ENCODE measurements at places on chromosomes 6 and 20. TPM values are rescaled to one million over a fixed set of nuclear protein-coding genes. Genes with fewer than 3 reads are reported as not detected.
A peak's percentile ranks its signal among the peaks of the same experiment; 100 is the strongest.

DNA sequence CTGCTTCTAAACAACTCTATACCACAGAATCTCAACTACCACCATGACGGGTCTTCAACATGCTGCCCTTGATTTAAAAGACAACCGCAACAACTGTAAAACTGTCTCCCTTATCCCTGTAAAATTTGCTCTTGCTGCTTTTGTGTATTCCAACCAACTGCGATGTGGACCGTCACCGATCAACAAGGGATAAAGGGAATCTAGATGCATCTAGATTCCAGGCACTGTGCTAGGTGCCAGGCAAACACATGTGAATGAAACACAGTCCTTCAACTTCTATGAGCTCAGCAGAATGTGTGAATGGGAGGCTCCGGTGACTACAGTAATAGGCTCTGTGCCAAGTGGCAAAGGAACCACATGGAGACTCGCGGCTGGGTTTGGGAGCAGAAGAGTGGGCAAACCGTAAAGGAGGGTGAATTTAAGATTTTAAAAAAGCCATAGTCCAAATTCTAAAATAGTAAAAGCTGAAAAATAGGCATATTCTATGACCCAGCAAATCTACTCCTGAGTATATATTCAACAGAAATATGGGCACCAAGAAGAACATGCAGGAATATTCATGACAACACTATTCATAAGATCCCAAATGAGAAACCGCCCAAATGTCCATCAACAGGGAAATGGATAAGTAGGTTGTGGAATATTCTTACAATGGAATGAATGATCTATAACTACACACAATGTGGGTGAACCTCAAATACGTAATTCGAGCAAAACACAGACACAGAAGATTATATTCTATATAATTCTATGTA, 3.7 kb upstream of the PRND start:
- no peak for DNase-seq

DNA sequence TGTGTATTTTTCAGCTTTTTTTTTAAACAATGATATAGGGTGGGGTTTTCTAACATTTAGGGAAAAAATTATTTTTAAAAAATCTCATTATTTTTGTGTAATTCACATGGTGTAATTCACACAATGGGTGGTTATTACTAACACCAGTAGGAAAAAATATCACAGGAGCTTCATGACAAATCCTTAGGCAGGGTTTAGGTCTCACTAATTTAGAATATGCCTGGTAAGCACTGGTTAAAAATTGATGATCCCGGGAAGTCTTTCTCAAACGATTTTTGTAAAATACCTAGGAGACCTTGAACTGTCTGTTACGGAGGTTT, 29.5 kb upstream of the ZNF217 start:
- no peak for DNase-seq

DNA sequence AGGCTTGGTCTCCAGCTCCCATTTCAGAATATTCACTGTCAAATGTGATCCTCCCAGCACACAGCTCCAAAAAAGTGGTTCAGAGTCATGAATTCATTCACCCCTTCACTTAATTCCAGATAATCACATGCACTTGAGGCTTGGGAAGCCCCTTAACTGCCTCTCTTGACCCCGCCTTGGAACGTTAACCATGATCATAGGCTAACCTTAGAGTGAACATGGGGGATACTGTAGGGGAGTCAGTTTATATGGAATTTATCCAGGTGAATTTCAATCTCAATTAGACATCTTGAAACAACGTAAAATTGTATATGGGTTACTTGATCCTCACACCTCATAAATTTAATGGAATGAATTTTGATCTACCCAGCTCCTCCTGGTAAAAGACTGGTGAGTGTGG, 346.8 kb upstream of the ARID1B start:
- DNase-seq: no peak

DNA sequence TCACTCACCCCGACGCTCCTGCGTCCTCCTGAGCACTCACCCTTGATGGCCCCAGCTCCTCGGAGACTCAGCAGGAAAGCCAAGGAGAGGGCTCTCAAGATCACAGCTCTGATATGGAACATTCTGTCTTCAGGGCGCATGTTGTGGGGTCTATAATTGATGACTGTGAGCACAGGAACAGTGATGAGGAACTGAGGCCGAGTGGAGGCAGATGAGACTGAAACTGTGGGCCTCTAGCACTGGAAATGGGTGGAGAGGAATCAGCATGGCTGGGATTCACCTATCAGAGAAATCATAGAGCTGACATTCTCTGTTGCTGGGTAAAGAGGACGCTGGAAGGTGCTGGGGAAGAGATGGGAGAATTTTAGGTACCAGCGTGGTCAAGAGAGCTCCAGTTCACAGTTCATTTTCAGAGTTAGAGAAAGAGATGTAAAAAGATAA, at the start of gene HLA-DPA1:
TSS of gene HLA-DPA1 (minus strand) at position 219 of the 441 bp plus-strand sequence.
- DNase-seq: no peak

GRCh38 chr20:47654370-47654769, 130.9 kb downstream of the SULF2 start:
- DNase-seq: no peak

DNA sequence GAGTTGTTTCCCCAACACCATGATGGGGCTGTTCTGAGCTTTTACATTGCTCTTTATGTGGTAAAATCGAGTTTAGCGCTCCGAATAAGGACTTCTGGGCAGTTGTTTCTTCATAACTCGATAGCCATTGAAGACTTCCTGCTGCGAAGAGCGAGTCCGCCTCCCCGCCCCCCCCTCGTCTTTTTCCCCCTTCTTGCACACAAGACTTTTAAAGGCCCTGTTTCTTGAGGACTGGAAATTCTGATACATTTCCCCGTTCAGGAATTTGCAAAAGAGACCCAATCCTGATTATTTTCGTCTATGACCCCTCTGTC, 1.5 kb upstream of the CITED2 start:
- DNase-seq: no peak

- DNase-seq: no peak
Measured at GRCh38 chr6:79009819-79010218, 68.2 kb downstream of the PHIP start.

DNA sequence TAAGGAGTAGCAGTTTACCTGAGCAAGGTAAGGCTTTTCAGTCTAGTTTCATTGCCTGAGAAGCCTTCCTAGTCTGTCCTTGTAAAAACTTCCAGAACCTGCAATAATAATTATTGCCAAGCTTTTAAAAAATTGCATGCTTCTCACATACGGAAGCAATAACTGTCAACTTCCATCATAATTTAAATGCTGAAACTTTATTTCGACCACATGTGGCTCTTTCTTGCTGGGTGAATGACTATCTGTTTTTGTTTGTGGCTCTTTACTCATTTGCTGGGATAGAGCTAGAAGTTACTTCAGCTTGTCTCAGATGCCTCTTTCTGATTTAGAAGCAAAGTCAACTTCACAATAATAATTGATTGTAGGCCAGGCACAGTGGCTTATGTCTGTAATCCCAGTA, 95.9 kb upstream of the COL21A1 start:
- DNase-seq: no peak

DNA sequence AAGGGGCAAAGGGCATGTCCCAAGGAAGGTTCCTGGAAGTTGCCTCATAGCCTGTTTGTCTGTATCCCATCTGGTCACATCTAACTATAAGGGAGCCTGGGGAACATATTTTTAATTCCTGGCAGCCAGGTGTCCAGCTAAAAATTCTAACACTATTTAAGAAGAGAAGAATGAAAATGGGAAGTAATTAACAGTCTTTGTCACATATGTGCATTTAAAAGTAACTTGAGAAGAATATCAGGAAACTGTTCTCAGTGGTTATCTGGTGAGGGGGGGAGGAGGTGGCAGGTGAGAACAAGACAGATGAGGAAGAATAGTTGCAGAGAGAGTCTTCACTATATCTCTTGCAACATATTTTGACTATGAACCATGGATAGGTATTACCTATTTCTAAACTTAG, 75.5 kb upstream of the ELOVL5 start:
- DNase-seq: no peak

- no peak for DNase-seq
Measured at GRCh38 chr6:6712449-6713403, 124.2 kb downstream of the LY86 start.

DNA sequence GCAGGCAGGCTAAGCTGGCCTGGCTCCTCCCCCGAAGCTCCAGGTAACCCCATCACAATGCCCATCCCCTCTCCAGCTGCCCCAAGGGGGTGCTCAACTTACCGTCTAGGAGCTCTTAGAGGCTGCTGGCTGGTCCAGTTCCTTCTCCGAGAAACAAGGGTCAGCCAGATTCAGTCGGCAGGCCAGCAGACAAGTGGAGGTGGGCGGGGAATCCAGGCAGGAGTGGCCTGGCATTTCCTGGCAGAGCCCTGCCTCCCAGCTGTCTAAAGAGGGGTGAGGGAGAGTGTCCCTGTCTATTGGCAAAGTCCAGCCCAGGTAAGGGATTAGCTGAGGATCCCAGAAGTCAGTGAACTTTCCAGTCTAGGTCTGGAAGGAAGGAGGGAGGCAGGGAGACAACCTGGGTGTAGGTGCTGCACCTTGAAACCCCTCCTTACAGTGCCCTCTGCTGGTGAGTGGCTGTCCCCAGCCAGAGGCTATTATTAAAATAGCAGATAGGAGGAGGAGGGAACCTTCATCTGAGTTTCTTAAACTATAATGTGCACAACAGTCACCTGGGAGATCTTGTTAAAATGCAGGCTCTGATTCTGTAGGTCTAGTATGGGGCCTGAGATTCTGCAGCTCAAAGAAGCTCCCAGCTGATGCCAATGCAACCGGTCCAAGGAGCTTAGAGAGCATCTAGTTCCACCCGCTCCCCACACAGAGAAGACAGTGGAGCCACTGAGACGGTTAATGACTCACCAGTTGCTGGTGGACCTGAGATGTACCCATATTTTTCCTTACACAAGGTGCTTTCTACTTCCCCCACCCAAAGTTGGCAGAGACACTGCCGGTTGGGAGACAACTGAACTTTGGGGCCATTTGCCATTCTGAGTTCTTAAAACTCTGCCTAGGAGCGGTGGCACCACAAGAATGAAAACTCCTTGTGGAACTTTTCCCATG, at the start of gene UNC5CL:
TSS of gene UNC5CL (minus strand) at position 162 of the 939 bp plus-strand sequence. CDS start 4,147 bp downstream, outside the sequence.
- no peak for DNase-seq

- no peak for DNase-seq
Measured at GRCh38 chr20:48782053-48782452, 45.7 kb downstream of the PREX1 start.

- no peak for DNase-seq
Measured at GRCh38 chr20:13412806-13413445, 191.9 kb downstream of the ISM1 start.

GRCh38 chr6:81785377-81785776, 32.9 kb upstream of the TENT5A start:
- DNase-seq: no peak

GRCh38 chr6:47306887-47307286, 2.8 kb downstream of the TNFRSF21 start:
- no peak for DNase-seq

- no peak for DNase-seq
Measured at GRCh38 chr20:9458138-9458796, 56.1 kb upstream of the LAMP5 start.

GRCh38 chr6:88561954-88562315, 395.8 kb upstream of the CNR1 start:
- no peak for DNase-seq

- peak; percentile 73 for DNase-seq
Measured at GRCh38 chr6:26553264-26553634, 15.1 kb downstream of the HMGN4 start.

GRCh38 chr6:36280467-36280866, 10.6 kb downstream of the PNPLA1 start:
- no peak for DNase-seq

DNA sequence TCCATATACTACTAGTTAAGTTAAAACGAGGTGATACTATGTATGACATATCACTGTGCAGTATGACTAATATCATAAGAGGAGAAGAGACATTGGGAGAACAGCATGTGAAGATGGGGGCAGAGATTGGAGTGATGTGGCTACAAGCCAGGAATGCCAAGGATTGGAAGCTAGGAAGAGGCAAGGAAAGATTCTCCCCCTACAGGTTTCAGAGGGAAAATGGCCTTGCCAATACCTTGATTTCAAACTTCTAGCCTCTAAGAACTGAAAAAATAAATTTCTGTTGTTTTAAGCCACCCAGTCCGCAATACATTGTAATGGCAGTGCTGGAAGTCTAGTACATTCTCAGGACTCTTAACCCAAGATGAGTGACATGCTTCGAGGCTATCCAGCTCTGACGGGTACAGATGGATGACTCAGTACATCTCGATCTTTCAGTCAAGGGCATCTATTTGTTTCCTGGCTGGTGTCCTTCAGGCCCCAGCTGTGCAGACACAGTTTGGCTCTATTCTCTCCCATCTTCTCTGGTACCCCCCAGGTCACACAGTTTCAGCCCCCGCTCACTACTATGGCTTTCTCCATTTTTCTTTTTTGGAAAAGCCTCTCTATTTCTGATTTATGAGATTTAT, 55.5 kb upstream of the THEMIS start:
- no peak for DNase-seq

DNA sequence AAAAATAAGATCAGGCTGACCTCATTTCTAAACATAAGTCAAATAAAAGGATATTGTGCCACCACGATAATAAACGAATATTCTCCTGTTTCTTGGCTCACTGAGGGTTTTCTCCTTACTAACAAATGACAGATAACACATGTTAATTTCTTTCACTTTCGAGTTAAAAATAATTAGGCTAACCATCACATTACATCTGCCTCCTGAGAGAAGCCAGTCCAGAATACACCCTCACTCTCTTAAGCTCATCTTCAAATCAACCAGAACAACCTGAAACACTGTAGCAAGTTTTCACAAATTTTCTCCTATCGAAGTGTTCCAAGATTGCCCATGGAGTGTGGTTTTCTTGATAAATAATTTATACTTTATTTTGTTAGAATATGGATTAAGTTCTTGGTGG, 1285.6 kb upstream of the EYS start:
- no peak for DNase-seq

- peak; percentile 30 for DNase-seq
Measured at GRCh38 chr6:151141685-151142084, 98.1 kb upstream of the AKAP12 start.

DNA sequence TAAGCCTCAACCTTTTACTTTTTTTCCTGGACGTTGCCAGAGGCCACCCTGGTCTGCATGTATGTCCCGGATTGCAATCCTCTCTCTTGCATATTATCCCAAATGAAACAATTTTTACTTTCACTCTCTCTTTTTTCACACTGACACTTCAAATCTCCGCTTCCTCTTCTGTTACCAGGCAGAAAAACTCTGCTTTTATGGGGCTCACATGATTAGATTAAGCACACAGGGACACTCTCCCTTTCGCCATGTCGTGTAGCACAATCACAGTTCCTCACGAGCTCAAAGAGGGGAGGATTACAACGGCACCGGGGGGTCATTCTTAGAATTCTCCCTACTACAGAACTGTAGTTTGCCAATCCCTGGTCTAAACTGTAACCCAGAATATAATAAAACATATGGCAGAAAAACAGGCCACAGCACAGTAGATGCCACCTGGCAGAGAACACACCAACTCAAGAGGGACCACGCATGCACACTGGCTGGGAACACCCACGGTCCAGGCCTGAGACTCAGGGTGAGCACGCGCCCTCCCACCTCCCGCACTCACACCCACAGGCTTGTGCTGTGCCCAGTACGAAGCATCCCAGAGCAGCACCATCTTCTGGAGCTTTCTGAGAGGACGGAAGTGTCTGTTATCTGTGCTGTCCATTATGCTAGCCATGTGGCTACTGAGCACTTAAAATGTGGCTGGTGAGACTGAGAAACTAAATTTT, 288.7 kb downstream of the KIF16B start:
- DNase-seq: no peak

The SYTL3 gene
- 3.7 TPM for total RNA-seq

The STX11 gene
- total RNA-seq: 11.3 TPM

The TMEM217 gene
- 0.62 TPM for total RNA-seq

The IDH3B gene
- total RNA-seq: 149 TPM

The LST1 gene
- 9.4 TPM for total RNA-seq

The BPI gene
- not detected for total RNA-seq

The ADGRF1 gene
- total RNA-seq: not detected

The OR2J3 gene
- total RNA-seq: not detected

The RING1 gene
- total RNA-seq: 29.7 TPM

The BPIFB1 gene
- total RNA-seq: not detected
